ENCODE measurements at places on chromosomes 5 and 9.
A peak's percentile ranks its signal among the peaks of the same experiment; 100 is the strongest.

GRCh38 chr9:113707953-113708695 lies 168.0 kb upstream of the ZNF618 start:
- peak; percentile 11 for DNase-seq

DNA sequence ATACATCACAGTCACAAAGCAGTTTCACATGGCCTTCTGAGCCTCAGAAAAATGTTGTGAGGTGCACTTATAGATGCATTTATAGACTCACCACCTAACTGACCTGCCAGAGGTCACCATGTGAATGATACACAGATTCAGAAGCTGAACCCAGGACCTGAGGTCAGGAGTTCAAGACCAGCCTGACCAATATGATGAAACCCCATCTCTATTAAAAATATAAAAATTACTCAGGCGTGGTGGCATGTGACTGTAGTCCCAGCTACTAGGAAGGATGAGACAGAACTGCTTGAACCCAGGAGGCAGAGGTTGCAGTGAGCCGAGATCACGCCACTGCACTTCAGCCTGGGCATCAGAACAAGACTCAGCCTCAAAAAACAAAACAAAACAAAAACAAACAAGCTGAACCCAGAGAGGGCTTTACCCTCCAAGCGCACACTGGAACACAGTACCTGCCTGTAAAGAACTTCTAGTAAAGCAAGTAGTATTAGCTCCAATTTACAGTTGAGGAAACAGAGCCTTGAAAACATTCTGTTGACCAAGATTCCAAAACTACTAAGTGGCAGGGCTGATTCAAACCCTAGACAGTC lies 16.3 kb downstream of the ECPAS start:
- no peak for DNase-seq

GRCh38 chr5:149273950-149274349 lies 2.3 kb downstream of the AFAP1L1 start:
- DNase-seq, result no peak

DNA sequence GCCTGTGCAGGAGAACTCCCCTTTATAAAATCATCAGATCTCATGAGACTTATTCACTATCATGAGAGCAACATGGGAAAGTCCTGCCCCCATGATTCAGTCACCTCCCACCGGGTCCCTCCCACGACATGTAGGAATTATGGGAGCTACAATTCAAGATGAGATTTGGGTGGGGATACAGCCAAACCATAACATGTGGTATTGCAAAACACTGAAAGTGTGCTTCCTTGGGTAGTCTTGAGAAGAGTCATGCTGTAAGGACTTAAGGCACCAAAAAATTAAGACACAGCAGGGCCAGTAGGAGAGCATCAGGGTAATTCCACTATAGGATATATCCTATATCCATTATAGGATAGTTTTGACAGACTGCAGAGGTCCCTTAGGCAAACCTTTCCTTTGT lies 29.4 kb upstream of the GDNF start:
- no peak for DNase-seq

- DNase-seq, result no peak
Measured at GRCh38 chr9:115946530-115946929, 207.1 kb upstream of the PAPPA start.

DNA sequence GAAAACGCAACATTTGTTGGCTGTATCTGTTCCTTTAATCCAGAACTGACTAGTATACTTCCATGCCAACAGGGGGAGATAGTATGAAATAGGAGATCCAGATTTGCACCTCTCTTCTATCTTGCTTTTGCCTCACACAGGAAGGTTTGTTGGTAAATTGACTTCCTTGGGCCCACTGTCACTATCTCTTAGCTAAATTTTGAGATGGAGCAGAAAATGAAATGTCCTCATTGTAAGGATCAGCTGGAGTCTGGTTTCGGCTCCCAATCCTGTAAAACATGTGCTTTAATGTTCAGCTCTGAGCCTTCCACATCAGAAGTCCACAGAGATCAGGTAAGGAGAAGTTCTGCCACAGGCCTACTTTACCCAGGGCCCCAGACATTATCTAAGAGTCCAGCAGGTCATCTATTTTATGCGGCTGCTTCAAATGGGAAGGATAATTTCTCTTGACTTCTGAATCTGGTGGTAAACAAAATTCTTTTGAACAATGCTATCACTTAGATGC lies 176.8 kb downstream of the FER start:
- no peak for DNase-seq

DNA sequence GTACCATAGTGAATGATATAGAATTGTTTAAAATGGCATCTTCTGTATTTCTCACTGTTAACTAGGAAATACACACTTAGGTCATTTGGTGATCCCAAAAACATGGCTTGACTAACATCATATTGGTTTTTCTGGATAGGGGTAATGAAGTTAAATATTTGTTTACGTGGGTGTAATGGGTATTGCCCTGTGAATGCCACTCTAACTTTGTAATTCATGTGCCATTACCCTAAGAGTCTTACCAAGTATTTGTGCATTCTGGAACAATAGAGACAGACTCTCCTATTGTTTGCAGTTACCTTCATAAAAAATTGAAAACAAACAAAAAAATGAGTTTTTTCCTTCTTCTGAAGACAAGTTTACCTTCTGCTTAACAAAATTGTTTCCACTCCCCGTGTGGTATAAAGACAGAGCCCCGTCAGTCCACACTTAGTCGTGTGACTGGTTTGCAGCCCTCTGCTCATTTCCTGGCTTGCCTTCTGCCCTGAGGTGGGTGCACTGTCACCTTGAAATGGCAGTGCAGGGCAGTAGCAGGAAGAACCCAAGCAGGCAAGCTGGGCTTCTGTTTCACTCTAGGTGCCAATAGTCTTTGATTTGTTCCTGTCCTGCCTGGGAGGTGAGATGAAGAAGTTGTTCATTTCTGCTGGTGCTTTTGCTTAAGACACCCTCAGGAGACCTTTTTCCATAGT lies 9.6 kb upstream of the CATSPER3 start:
- no peak for DNase-seq

DNA sequence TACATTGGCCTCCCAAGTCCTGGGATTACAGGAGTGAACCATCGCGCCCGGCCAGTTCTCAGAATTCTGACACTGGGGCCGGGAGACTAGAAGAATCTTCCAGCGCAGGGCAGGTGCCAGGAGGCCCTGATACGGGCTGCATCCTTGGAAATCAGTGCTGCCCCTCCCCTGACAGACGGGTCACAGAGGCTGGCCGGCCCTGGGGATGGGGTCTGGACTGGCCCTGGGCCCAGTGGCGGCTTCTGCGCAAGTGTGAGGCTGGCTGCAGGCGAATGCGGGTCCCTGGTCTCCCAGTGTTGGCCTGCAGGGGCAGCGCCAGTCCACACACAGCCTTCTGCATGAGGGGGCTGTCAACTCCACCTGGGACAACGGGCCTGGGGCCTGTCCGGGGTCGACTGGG lies 831 bp upstream of the TBC1D9B start:
- DNase-seq, result peak; percentile 75

DNA sequence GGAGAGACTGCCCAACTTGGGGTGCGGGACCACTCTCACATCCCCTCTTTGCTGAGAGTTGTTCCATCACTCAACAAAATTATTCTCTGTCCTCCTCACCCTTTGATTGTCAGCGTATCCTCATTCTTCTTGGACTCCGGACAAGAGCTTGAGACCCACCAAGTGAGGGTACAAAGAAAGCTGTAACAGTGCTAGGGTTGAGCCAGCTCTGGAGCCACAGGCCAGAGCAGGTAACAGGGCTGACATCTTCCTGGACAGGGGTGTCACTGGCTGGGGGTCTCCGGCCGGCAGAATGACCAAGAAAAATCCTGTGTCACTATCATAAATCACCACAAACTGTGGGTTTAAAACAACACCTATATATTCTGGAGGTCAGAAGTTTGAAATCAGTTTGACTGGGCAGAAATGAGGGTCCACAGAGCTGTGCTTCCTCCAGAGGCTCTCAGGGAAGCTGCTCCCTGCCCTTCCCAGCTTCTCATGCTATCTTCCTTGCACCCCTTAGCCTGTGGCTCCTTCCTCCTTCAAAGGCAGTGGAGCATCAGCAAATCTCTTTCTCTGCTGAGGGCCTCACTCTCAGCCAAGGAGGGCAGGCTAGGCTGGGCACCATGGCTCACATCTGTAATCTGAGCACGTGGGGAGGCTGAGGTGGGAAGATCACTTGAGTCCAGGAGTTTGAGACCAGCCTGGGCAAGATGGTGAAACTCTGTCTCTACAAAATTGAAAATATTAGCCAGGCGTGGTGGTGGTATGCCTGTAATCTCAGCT lies 4.1 kb upstream of the BBLN start:
- DNase-seq, result no peak

- DNase-seq, result no peak
Measured at GRCh38 chr9:86275962-86276361, 6.4 kb downstream of the ISCA1 start.

DNA sequence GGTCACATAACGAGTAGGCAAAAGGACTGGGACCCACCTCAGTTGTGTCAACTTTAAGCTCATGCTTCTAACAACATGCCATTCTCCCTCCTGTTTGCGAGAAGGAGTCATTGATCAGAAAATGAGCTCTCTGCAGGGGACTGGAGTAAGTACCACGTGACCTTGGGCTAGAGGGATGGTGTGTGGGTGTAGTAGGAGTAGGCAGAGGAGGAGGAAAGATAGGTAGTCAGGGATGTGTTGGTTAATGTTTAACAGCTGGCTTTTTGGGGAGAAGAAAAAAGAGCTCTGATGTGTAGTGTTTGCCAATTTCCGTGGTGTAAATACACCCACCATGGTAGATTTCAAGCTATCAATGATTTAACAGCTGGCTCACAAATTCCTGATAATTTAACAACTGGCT lies 160.3 kb upstream of the TBC1D2 start:
- no peak for DNase-seq

- DNase-seq, result no peak
Measured at GRCh38 chr5:73472116-73472515, 23.5 kb upstream of the FOXD1 start.

DNA sequence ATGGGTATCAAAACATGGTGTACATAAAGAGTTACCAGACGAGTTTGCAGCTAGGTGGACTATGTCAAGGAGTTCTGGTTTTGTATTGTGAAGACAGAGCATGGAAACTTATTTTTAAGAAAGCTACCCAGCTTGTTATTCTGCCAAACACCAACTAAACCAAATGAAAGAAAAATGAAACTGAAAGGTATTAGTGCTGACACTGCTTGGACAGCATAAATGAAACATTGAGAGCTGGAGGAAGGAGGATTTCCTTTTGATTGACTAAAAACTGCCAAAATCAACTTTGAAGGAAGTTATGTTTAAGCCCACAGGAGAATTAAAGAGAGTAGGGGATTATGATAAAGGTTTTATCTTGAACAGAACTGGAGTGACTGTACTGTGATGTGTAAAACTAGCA lies 766.2 kb downstream of the PTPRD start:
- no peak for DNase-seq

DNA sequence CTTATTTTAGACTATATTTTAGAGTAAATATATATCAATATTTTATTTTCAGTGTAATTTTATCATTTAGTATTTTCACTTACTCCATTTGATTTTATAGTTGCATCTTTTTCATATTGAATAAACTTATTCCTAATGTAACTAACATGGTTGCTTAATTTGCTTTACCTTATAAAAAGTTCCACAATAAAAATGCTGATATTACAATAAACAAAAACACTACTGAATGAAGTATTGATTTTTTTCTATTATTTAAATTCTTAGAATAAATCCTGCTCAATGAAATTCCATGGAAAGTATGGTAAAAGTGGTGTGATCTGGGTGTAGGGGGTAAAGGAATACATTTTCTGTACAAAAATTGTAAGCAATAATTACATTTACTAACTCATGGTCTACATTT lies 2074.9 kb upstream of the C9orf72 start:
- DNase-seq, result no peak

GRCh38 chr5:106189121-106189809 lies 1481.5 kb downstream of the EFNA5 start:
- no peak for DNase-seq

GRCh38 chr5:134106991-134107701 lies 7.3 kb upstream of the TCF7 start:
- DNase-seq, result no peak

DNA sequence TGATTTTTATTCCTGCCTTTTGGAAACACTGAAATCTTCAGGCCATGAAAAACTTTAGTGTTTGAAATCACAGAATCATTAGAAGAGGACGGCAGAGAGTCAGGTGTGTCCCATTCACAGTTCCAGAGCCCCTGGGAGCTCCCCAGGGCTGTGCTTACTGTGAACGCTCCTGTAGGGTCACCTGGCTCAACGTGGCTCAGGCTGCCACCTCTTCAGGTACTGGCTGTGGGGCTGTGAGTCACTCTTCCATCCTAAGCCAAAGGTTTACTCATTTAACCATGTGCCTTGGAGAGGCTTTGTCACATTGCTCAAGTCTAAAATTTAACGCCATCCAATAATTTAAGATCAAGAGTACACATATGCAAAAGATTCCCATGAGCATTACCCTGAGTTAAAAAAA lies 50.2 kb upstream of the FSTL4 start:
- DNase-seq, result peak; percentile 11

- no peak for DNase-seq
Measured at GRCh38 chr5:88934439-88934838, 51.5 kb upstream of the MEF2C start.

GRCh38 chr5:21058289-21058688 lies 1070.3 kb upstream of the CDH18 start:
- no peak for DNase-seq

DNA sequence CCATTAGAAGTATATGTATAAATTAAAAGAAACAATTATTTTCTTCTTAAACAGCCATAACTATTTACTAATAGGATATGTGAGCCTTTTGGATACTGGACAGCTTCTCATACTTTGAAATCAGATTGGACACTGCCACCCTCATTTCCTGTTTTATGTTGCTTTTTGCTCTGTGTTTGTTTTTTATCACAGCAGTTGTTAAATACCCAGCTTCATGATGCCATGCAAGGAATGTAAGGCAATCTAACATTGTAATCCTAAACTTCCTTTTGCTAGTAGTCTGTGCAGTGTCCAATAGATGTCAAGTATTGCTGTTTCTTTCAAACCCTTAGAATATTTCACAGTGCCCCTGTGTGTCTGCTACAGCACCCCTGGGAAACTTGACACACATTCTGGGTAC lies 56.2 kb downstream of the CNTLN start:
- DNase-seq, result no peak

DNA sequence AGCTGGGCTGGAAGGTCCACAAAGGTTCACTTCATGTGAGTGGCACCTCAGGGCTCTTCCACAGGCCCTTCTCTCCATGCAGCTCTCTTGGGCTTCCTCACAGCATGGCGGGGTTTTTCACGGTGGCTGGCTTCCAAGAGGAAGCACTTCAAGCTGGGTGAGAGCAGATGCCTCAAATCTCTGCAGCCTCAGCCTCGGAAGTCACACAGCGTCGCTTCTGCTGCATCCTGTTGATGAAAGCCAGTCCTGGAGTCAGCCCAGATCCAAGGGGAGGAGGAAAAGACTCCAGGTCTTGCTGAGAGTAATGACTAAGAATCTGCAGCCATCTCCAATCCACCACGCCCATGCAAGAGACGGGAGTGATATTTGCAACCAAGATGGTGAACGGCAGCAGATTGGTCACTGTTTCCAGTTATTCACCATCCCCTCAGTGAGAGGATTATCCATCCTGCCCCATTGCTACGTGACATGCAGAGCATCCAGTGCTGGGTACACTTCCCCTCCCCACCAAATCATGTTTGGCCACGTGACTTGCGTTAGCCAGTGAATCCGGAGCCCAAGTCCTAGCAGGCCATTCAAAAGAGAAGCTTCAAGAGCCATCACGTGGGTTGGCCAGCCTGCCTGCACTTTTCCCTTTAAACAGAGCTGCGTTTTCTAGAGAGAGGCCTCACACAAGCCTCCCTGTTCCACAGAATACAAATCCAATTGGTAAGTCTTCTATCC lies 173.9 kb downstream of the C9orf50 start:
- DNase-seq, result no peak

- no peak for DNase-seq
Measured at GRCh38 chr9:109652971-109653370, 127.0 kb upstream of the PALM2AKAP2 start.

- DNase-seq, result peak; percentile 31
Measured at GRCh38 chr5:3542158-3542557, 53.5 kb upstream of the IRX1 start.

Measured in ecto neural progenitor cell (in vitro differentiated cells).